ENCODE measurements at places on chromosomes 1 and 21.

DNA sequence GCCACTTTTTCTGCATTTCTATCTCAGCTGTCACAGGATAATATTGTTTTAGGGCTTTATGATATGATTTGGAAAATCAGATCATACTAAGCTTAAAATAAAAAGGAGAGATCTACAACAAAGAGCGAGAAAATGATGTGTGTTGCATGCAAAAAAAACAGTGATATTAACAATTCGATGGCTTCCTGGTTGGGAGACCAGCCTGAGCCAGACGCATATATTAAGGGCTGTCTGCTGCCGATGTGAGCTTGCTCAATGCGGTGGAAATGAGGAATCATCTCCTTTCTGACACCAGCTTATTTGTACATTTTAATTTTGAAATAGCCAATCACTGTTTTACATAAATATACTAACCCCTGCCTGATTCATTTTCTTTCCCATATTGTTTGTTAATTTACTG, 862.6 kb downstream of the USP25 start:
- no peak for DNase-seq

GRCh38 chr1:206694171-206695124, 9.7 kb downstream of the MAPKAPK2 start:
- no peak for DNase-seq

- no peak for DNase-seq
These were observed 99.0 kb upstream of the RAB4A start for GRCh38 chr1:229171934-229172333.

DNA sequence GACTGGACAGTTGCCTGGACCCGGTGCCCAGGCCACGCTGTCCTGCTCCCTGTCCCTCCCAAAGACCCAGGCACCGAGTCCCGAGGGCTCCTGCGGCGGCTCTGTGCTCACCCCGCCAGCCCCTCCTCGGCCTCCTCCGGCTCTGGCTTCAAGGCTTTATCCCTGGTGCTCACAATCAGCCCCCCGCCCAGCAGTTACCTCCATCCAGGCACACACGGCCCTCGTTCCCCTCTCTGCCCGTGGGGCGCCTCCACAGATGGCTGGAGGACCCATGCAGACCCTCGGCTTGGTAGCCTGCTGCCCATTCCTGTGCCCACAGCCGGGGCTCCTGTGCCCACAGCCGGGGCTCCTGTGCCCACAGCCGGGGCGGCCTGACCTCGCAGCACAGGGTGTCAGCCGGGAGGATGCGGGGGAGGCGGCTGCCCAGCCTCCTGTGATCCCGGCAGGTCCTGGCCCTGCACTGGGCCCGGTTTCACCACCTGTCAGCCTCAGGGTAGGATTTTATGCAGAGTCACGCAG, 52.3 kb upstream of the COL18A1 start:
- DNase-seq: no peak

- DNase-seq: no peak
These were observed 81.7 kb upstream of the ATP1B1 start for GRCh38 chr1:169024800-169025271.
